ENCODE measurements at places on chromosomes 4 and X.

GRCh38 chr4:162131256-162131655 is 32.5 kb downstream of the FSTL5 start:
- DNase-seq: no peak

GRCh38 chr4:112086036-112086434 is 59.2 kb upstream of the FAM241A start:
- no peak for DNase-seq

GRCh38 chrX:41684138-41684537 is 4.6 kb upstream of the GPR34 start:
- DNase-seq: no peak

DNA sequence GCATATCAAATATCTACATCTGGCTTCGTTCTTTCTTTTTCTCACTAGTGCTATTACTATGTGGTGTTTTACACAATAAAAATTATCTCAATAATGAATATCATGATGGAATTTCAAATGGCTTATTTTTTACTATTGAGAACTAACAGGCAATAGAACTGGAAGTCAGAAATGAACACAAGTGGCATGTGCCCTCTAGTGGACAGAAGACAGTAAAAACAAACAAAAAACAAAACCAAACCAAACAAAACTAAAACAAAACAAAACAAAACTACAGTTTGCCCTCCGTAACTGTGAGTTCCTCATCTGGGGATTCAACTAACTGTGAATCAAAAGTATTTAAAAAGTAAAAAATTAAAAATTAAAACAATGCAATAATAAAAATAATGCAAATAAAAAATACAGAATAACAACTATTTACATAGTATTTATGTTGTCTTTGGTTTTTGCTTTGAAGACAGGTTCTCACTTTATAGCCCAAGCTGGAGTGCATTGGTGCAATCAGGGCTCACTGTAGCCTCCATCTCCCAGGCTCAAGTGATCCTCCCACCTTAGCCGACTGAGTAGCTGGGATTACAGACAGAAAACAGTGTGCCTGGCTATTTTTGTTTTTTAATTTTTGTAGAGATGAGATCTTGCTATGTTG is 195.6 kb upstream of the TACR3 start:
- DNase-seq: no peak

DNA sequence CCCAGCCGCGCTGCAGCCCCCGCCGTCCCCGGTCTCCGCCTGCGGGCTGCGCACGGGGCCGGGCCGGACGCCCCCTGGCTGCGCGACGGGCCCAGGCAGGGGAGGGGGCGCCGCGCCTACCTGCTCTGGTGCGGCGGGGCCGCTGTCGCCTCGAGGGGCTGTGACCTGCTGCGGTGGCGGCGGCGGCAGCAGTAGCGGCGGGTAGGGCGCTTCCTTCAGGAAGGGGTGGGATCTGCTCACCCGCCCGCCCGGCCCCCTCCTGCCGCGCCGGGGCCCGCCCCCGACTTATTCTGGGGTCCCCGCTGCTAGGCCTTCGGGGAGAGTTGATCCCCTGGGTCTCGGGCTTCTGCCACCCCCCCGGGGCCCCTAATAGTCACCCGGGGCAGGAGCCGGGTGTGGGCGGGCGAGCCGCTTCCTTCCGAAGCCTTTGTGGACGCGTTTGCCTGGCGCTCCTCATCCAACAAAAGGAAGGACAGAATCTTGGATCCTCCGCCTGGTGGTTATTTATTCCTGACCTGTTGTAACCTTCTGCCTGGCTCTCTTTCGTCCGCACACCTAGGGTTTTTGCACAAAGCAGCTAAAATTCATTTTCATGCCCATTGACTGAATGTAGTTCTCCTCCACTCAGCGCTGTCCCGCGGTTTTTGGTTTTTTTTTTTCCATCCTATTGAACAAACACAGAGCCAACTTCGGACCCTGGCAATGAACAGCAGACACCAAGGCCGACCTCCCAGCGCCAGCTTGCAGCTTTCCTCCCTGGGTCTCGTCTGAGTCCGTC is at the start of gene TMEM150C:
Gene TMEM150C, minus strand, starts transcription at position 203 of the 778 bp plus-strand sequence. CDS start 57,331 bp downstream, outside the sequence.
- no peak for DNase-seq

- no peak for DNase-seq
Observed at GRCh38 chr4:26719954-26720552, 136.2 kb downstream of the TBC1D19 start.

DNA sequence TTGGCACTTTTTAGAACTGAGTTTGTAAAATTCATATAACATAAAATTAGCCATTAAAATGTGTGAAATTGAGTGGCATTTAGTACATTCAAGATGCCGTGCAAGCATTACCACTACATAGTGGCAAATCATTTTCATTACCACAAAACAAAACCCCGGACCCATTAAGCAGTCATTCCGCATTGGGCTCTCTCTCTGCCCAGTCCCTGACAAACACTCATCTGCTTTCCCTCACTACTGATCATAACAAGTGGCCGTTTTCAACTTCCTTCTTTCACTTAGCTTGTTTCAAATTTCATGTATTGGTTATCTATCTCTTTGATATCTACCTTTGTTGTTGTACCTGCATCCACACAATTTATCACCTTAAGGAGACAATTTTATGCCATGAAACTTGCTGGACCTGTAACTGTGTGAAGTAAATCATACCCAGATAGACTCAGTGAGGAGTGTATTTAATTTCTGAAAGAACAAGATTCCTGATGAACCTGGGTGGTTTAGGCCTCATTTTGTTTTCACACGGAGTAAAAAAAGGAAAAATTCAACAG is 202.1 kb downstream of the OR13H1 start:
- no peak for DNase-seq

DNA sequence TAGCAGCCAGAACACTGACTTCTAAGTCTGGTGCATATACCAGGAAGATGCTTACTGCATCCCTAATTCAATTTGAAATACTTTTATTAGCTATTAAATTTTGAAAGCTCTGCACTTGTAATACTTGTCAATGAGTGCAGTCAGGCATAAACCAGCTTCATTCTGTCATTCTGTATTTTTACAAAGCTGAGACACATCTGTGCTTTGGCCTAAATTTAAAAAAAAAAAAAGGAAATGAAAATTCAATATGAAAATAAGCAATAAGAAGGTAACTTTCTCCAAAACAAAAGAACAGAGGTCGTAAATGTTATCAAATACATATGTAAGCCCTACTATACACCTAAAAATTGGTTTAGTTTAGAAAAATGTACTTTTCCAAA is 7.0 kb downstream of the SMIM14 start:
- no peak for DNase-seq

DNA sequence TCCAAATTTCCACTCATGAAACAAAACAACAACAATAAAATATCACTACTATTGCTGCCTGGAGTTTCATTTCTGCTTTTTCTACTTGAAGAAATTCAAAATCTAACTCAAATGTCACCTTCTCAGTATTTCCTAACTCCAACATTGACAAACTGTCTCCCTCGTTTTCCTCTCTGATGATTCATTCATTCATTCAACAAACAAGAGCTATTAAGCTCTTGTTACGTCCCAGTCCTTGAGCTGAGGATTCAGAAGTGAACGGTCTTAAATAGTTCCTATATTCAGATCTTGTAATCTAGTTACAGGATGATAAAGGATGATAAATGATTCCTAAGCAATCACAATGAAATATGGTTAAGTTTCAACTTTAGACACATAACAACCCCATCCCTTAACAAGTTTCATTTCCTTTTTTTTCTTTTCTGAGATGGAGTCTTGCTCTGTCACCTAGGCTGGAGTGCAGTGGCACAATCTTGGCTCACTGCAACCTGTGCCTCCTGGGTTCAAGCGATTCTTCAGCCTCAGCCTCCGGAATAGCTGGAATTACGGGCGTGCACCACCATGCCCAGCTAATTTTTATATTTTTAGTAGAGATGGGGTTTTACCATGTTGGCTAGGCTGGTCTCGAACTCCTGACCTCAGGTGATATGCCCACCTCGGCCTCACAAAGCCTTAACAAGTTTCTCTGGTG is 1.7 kb downstream of the SLC9B2 start:
- no peak for DNase-seq

DNA sequence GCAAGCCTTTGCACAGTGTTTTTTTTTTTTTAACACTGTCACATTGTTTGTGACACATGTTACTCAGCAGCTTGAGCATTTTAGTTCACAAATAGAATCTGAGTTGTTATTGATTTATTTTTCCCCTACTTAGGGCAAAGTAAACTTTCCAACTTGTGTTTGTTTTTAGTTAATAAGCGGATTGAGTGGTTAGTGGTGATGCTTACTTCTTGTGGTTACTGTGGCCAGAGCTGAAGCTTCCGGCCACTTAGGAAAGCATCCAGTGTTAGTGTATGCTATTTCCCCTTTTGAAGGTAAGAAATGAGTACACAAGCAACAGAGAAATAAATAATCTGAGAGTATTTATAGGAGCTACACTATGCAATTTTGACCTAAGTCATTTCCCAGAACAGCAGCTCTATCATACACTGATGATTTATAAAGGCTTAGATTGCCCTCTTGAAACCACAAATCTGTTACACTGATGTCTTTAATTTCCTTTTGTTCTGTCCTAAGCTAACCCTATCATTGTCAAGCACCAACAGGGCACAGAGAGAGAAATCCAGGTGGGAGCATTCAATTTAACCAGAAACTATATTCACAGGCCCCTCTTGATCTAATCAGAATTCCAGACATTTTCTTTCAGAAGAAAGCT is 2464.6 kb downstream of the PCDH7 start:
- DNase-seq: no peak

- no peak for DNase-seq
Observed at GRCh38 chrX:94850811-94851210, 1176.8 kb downstream of the FAM133A start.

GRCh38 chr4:169219440-169219839 is 51.3 kb downstream of the SH3RF1 start:
- DNase-seq: no peak

DNA sequence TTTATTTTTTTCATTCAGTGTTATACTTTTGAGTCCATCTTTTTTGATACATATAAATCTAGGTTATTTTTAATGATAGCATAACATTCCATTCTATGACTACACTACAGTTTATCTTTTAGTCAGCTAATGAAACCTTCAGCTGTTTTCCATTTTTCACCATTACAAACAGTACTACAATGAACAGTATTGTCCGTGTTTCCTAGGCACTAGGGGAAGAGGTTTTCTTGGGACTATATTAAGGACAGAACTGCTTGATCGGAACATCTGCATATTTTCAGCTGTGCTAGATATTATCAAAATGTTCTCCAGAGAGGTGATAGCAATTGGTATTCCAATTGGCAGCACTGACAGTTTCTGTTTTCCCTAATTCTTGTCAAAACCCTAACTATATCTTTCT is 44.3 kb upstream of the HCCS start:
- DNase-seq: no peak
